ENCODE measurements at places on chromosomes 11 and 22.

DNA sequence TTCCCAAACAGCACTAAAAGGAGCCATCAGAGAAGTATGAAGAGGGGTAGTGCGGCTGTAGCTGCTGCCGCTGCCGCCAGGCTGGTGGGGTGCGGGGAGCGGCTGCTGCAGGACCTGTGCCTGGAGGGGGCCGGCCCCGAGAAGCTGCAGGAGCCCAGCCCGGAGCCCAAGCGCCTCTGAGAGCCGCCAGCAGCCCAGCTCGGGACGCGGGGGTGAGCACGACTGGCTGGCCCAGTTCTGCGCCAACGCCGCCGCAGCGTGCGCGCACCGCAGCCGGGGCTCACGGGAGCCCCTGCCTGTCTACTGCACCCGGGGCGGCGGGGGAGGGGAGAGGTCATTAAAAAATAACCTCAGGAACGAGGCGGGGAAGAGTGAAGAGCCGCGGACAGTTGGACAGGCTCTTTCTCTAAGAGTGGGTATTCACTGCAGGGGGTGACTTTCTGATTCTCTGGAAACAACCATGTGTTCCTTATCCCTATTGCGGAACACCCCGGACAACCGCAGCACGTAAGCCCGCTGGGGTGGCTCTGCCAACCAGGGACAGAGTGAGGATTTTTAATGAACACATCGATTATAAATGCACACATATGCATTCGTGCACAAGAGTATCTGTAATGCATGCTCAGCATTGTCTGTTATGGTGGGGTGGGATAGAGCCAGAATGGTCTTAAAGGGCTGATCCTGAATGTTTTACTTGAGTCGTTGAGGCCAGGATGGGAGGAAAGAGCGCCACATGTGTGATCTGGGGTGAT, 453 bp downstream of the GAS2 start:
- no peak for DNase-seq

- no peak for DNase-seq
Measured at GRCh38 chr11:124481365-124482323, 36.1 kb upstream of the OR8B8 start.

GRCh38 chr11:79439886-79440570, 802 bp downstream of the TENM4 start:
- no peak for DNase-seq

- no peak for DNase-seq
Measured at GRCh38 chr22:32617903-32618302, 143.3 kb downstream of the FBXO7 start.

DNA sequence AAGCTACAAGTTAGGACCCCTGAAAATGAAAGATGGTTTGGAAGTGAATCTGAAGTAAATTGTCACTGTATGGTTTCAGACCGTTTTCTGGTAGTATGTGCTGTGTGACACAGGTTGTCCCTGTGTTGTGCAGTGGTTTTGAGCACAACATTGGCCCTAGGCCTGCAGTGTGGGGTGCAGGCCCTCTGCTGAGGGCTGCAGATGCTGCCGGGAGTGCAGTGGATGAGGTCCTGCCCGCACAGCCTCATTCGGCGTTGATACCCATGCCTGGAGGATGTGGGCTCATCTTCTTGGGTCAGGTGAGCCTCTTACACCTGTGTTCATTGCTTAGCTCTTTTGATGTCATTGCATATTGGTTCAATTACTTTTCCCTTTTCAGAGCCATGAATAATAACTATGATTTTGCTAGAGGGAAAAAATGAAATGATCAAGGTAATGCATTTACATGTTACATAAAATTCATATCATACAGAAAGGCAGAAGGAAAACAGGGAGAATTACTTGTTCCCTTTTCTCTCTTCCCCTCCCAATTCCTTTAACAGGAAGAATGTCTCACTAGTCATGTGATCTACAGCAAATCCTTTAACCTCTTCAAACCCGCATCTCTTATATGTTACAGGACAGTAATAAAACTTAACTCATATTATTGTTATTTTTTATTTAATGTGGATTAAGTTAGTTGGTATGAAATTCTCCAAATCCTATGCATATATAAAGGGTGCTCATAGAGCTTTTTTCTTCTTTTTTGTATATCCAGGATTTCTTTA, 48.7 kb downstream of the PTPRJ start:
- DNase-seq = no peak

- no peak for DNase-seq
Measured at GRCh38 chr11:44133335-44133946, 38.0 kb downstream of the EXT2 start.

GRCh38 chr11:57318178-57318577, 6.6 kb downstream of the TNKS1BP1 start:
- DNase-seq = no peak

GRCh38 chr11:45057938-45058646, 88.3 kb upstream of the PRDM11 start:
- DNase-seq = no peak

GRCh38 chr11:68829581-68829980, 12.1 kb downstream of the CPT1A start:
- no peak for DNase-seq

- DNase-seq = no peak
Measured at GRCh38 chr11:6646918-6647679, 8.5 kb downstream of the DCHS1 start.

DNA sequence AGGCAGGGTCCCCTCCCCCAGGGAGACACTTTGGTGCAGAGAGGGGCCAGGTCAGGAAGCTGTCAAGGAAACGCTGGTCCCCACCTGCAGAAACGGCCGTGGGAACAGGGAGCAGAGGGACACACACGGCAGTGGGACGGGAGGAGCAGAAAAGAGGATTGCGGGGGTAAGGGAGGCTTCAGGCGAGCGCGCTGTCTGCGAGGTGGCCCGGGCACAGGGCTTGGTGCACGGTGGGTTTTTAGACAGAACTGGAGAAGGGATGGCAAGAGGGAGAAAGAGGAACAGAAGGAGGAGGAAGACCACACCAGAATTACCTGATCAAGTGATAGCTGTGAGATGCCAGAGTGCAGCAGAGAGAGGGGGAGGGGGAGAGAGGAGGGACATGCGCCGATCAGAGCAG, 6.0 kb upstream of the KLHL35 start:
- no peak for DNase-seq

GRCh38 chr11:5265832-5266231, 3.9 kb downstream of the HBE1 start:
- DNase-seq = no peak

- DNase-seq = no peak
Measured at GRCh38 chr11:64810891-64811272, 531 bp upstream of the MEN1 start.

GRCh38 chr11:79192836-79193235, 248.0 kb downstream of the TENM4 start:
- DNase-seq = no peak

DNA sequence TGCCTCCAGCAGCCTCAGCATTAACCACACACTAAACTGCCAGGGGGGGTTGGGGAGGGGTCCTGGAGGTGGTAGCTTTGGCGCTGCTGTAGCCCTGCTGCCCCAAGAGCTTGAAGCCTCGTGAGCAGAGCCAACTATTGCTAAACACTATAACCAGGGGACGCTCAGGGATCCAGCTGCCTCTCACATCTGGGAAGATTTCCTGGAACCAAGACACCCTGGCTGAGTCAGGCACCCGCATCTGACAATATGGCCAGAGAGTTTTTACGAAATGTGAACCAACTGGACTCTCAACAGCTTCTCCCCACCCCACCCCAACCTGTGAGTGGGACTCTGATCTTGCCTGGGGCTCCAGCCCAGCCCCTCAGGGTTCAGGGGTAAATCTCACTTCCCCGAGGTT, 14.3 kb downstream of the C1QTNF6 start:
- no peak for DNase-seq

GRCh38 chr11:33413301-33413700, 156.1 kb downstream of the HIPK3 start:
- no peak for DNase-seq

Data from stimulated activated CD4-positive, alpha-beta T cell treated with anti-CD3 and anti-CD28 coated beads, Interleukin-2, amount 100 ng/mL, for 48 hours (primary cell).